ENCODE measurements at places on chromosomes 6 and 20. TPM values are rescaled to one million over a fixed set of nuclear protein-coding genes. Genes with fewer than 3 reads are reported as not detected.

The EIF2S2 gene
- polyA plus RNA-seq = 22.8 TPM

The PRKN gene
- 0.55 TPM for polyA plus RNA-seq

The CLPSL1 gene
- polyA plus RNA-seq = not detected

The ENPP4 gene
- polyA plus RNA-seq = 4.4 TPM

The SLC12A5 gene
- polyA plus RNA-seq = 0.11 TPM

The BTNL2 gene
- polyA plus RNA-seq = not detected

The PM20D2 gene
- 16.0 TPM for polyA plus RNA-seq

The LHFPL5 gene
- polyA plus RNA-seq = not detected

The VGLL2 gene
- not detected for polyA plus RNA-seq

The SAMD3 gene
- polyA plus RNA-seq = 7.1 TPM

The SMOC2 gene
- not detected for polyA plus RNA-seq

The LRRC73 gene
- not detected for polyA plus RNA-seq

The MATN4 gene
- polyA plus RNA-seq = not detected

The F13A1 gene
- 3.7 TPM for polyA plus RNA-seq

The SLC32A1 gene
- not detected for polyA plus RNA-seq

The SLC22A16 gene
- not detected for polyA plus RNA-seq

The DBNDD2 gene
- not detected for polyA plus RNA-seq

The CCDC170 gene
- not detected for polyA plus RNA-seq

The OPN5 gene
- not detected for polyA plus RNA-seq

The BIRC7 gene
- not detected for polyA plus RNA-seq

The ANKRD66 gene
- polyA plus RNA-seq = not detected

The LAMA4 gene
- polyA plus RNA-seq = not detected

The SLC17A2 gene
- polyA plus RNA-seq = not detected

The ZBP1 gene
- polyA plus RNA-seq = 29.6 TPM

The MYT1 gene
- polyA plus RNA-seq = not detected

The RNF144B gene
- 6.2 TPM for polyA plus RNA-seq

The CDSN gene
- not detected for polyA plus RNA-seq

The FOXQ1 gene
- not detected for polyA plus RNA-seq

The CGAS gene
- 16.2 TPM for polyA plus RNA-seq

The PCSK2 gene
- not detected for polyA plus RNA-seq

The TMC2 gene
- not detected for polyA plus RNA-seq

The CEP250 gene
- polyA plus RNA-seq = 23.1 TPM

The AIG1 gene
- 23.0 TPM for polyA plus RNA-seq

The DZANK1 gene
- 2.2 TPM for polyA plus RNA-seq

The FAXC gene
- not detected for polyA plus RNA-seq

The TJAP1 gene
- polyA plus RNA-seq = 9.2 TPM

The ASIP gene
- not detected for polyA plus RNA-seq

The ZFP57 gene
- 1.3 TPM for polyA plus RNA-seq

The PROCR gene
- not detected for polyA plus RNA-seq

The KCNK16 gene
- polyA plus RNA-seq = not detected

The PRR18 gene
- polyA plus RNA-seq = not detected

The HLA-DQA1 gene
- polyA plus RNA-seq = 377 TPM

The WFDC2 gene
- polyA plus RNA-seq = 2.2 TPM

The NKX2-2 gene
- polyA plus RNA-seq = not detected

The WFDC12 gene
- not detected for polyA plus RNA-seq

The PLAGL1 gene
- 4.5 TPM for polyA plus RNA-seq

The TRERF1 gene
- polyA plus RNA-seq = 1.6 TPM

The SLA2 gene
- polyA plus RNA-seq = 0.68 TPM

The MAK gene
- polyA plus RNA-seq = 0.18 TPM
